ENCODE measurements at places on chromosomes 2 and 18. TPM values are rescaled to one million over a fixed set of nuclear protein-coding genes. Genes with fewer than 3 reads are reported as not detected.

The TEKT4 gene
- not detected for total RNA-seq

The RNU2-63P gene
- not detected for total RNA-seq

The COL5A2 gene
- 717 TPM for total RNA-seq

The HOXD13 gene
- 0.13 TPM for total RNA-seq

The KCNK3 gene
- 0.11 TPM for total RNA-seq

The TCF23 gene
- under 0.01 TPM for total RNA-seq

The KCTD1 gene
- 7.7 TPM for total RNA-seq

The ADGRF3 gene
- total RNA-seq: 0.22 TPM

The ABCG5 gene
- total RNA-seq: not detected

The DGUOK gene
- total RNA-seq: 44.7 TPM

The HMSD gene
- total RNA-seq: not detected

The ABCB11 gene
- not detected for total RNA-seq

The LDAH gene
- total RNA-seq: 20.4 TPM

The FLACC1 gene
- total RNA-seq: 2.9 TPM

The KYNU gene
- 8.8 TPM for total RNA-seq
